ENCODE measurements at places on chromosomes 3 and 15. TPM values are rescaled to one million over a fixed set of nuclear protein-coding genes. Genes with fewer than 3 reads are reported as not detected.

The MOBP gene
- 0.43 TPM for total RNA-seq

The SNTN gene
- total RNA-seq, result 0.30 TPM

The STARD5 gene
- 20.6 TPM for total RNA-seq

The CFAP100 gene
- not detected for total RNA-seq

The RHOV gene
- total RNA-seq, result not detected

The ZIC1 gene
- not detected for total RNA-seq

The GMPS gene
- total RNA-seq, result 46.8 TPM

The CFAP92 gene
- total RNA-seq, result 2.1 TPM

The SLC28A1 gene
- total RNA-seq, result not detected

The TTC21A gene
- total RNA-seq, result 2.8 TPM

The GTF2A2 gene
- 15.9 TPM for total RNA-seq

The MAGI1 gene
- 36.6 TPM for total RNA-seq

The CAND2 gene
- total RNA-seq, result 12.0 TPM

The MME gene
- total RNA-seq, result 1.5 TPM

The CP gene
- total RNA-seq, result 2.2 TPM

The GNAT1 gene
- total RNA-seq, result not detected

The EPHB3 gene
- total RNA-seq, result 2.0 TPM

The LTF gene
- 9.0 TPM for total RNA-seq

The GOLGA6L10 gene
- under 0.01 TPM for total RNA-seq

The DAZL gene
- 0.21 TPM for total RNA-seq

The GCSAM gene
- total RNA-seq, result 0.14 TPM

The CLRN1 gene
- total RNA-seq, result not detected

The MYZAP gene
- total RNA-seq, result 18.8 TPM

The ATP13A3 gene
- 148 TPM for total RNA-seq

The MESP2 gene
- not detected for total RNA-seq

The CCDC33 gene
- total RNA-seq, result 1.5 TPM

The APOD gene
- 924 TPM for total RNA-seq

The LRRC31 gene
- total RNA-seq, result not detected

The CYP8B1 gene
- total RNA-seq, result not detected

The RYR3 gene
- 9.1 TPM for total RNA-seq

The SPESP1 gene
- 2.8 TPM for total RNA-seq

The CSPG5 gene
- not detected for total RNA-seq

The CAV3 gene
- not detected for total RNA-seq

The XXYLT1 gene
- 23.8 TPM for total RNA-seq

Measured in uterus (tissue), 4 donors.